ENCODE measurements at places on chromosomes 5 and 9.

DNA sequence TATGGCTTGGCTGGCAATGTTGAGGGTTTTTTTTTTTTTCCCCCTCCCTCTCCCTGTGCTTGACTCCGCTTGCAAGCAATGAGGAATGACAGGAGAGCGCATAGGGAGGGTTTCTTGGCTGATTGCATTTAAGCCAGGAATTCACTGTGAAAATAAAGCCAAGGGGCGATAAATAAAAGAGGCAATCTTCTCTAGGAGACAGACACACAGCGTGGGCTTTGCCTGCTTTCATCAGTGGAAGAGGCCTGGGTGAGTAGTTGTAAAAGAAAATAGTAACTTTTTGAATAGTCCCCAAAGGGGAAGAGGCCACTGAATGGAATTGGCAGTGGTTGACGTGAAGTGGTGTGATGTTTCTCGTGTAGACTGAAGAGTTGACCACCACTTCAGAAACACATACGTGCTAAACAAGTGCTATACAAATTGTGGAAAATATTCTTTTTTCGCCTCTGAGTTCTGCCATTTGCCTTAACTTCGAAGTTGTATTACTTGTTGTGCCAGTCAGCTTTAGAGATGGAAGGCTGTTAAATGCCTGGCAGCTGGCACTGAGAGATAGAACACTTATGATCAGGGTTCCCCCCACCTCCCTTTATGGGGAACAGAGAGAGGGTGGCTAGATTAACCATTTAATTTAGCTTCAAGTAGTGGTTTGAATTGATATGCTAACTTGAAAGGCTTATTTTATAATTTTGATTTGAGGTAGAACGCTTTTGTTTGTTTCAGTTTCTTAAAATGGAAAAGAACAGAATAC is 3.0 kb downstream of the ZSWIM6 start:
- ATAC-seq = no peak

DNA sequence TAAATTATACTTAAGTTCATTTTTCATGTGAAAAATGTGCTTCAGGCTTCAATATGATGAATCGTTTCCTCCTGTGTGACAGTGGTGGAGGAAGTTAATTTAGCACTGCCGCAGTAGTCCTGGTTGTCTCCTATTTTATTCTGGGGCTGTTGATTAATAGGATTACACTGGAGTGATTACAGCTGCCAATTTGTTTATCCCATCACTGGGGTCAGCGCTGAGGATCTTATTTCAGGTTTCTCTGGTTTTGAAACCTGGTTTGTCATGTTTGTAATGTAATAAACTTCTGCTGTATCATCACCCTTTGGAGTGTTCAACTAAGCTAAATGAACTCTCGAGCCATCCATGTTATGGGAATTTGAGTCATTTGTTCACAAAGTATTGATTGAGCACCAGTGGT is 241.7 kb upstream of the KCNN2 start:
- no peak for ATAC-seq

DNA sequence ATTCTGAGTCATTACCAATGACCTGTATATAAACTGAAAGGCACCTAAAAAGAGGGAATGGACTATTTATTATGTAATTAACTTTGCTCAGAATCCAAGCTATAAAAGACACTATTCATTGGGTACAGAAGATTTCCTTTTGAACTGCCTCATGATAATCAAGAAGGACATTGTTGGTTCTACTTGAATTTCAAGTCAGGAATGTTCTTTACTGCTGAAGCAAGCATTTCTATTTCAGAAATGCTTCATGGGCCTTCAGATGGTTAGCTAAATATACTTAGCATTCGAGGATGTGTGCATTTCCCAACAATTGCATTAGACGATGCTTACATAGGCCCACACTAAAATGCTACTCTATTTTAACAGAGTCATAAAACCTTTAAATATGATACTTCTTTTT is 658.2 kb upstream of the DMAC1 start:
- no peak for ATAC-seq

GRCh38 chr9:36092509-36093215 is 43.9 kb upstream of the GLIPR2 start:
- ATAC-seq = no peak

DNA sequence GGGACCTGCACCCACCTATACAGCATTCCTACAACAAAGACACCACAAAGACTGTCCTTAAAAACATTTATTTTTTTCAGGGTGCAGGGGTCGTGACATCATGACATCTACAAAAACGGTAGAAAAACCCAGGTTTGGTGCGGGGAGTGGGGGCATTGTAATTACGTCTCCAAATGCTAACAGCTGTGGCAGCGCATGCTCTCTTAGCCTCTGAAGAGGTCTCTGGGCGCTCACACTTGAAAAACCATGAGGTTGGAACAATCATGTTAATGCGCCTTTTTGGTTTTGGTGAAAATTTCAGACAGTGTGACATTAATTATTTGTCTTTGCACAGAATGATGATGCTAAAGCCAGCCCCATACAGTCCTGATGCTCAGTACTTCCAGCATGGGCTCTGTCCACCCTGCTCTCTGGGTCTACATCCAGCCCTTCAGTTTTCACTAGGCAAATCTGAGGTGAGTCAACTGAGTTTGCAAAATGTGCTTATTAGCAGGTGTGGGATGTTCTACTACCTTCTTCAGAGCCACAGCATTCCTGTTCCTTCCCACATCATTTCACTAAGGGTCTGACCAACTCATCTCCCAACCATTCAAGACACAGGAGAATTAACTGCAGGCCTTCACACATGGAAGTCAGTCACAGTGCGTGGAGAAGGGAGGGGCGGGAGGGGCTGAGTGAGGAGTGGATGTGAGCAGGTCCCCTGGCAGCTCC is 14.1 kb downstream of the ALDH1B1 start:
- ATAC-seq = no peak

DNA sequence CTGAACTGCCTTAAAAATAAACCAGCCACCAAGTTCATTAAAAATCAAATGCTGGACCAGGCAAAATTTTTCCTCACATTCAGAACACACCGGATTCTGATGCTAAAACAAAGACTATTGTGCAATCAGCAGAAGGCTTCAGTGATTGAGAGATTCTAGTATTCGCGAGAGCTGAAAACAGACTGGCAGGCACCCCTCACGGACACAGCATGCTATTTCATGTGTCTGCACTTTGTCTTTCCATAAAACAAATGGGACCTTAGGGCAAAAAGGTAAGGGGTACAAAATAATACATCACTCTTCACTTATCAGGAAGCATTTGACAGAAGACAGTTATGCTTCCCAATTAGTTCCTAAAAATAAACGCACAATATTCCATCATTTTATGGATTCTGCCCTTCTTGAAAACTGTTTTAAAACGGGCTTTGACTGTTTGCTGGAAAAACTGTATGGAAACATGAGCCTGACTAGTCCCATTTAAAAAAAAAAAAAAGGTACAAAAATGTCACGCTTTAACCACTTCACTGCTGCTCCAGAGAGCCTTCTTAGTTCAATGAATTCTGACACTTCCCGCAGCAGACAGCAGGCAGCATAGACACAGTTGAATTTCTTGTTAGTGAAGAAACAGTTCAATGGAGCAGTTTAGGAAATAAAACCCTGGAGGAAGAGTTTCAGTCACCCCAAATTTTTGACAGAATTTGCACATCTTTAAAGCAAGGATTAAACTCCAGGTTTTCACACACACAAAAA is 99.2 kb downstream of the MED27 start:
- ATAC-seq = no peak

DNA sequence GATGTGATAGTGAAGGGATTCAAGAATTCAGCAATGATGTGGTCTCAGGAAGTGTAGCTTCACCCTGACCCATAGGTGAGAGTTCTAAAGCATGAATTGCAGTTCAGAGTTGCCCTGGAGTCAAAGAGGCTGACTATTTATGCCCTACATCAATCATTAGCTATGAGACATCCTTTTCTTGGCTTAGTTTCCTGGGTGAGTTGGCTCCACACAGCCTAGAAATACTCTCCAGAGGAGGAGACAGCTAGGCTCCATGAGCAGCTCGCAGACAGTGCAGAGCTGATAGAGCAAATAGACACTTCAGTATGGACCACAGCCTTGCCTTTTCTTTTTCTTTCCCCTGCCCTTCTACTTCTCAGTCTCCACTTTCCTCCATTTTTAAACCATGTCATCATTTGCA is 1651.8 kb downstream of the MAT2B start:
- peak; percentile 31 for ATAC-seq

DNA sequence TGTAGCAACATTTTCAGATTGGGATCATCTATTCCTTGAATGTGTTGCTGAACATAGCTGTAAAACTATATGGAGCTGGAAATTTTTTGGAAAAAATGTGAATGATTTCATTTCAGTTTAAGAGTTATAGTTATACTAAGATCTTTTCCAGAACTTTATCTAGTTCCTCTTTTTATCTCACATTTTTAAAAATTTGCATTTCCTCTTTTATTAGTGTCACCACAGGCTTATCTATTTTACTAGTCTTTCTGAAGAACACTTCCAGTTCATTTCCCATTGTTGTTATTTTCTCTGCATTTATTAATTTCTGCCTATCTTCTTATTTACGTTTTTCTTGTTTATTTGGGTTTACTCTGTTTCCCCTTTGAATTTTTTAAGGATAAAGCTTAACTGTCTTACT is 46.0 kb upstream of the FSTL4 start:
- no peak for ATAC-seq

DNA sequence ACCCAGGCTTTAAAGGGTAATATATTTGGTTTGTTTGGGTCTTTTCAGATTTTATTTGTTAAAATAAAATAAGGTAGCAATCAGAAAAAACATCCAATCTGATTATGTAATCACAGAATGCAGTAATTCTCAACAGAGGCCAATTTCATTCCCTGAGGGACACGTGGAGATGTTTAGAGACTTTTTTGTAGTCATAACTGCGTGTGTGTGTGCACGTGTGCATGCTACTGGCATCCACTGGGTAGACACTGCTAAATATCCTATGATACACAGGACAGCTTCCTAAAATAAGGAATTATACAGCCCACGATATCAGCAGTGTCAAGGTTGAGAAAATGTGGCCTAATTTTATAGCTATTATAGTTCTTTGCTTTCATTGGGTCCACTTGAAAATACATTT is 180.8 kb upstream of the KLF9 start:
- ATAC-seq = no peak

DNA sequence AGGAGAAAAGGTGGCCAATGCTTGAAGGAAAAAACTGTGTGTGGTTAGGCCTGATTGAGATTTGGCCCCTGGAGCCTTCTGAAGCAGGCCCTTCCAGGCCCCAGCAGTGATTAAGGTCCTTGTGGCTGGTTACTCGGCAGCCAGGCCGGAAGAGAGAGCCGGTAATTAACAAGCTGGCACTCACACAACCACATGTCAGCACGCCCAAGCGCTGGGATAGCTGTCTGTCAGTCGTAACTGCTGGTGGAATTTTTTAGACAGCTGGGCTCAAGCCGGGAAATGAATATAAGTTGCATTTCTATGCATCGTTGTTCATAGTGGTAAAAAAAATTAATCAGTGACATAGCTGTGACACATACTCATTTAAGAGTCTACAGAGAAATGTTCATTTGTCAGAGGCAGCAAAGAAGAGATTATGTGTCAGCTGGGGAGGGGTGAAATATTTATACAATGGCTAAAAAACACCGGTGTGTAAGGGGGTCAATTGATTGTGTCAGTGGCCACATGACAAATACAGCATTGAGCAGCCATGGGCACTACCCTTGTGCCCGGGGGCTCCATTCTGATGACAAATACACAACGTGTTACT is 13.7 kb upstream of the ARAP3 start:
- peak; percentile 56 for ATAC-seq

- no peak for ATAC-seq
Measured at GRCh38 chr5:96151891-96152290, 190.2 kb upstream of the ELL2 start.

- ATAC-seq = no peak
Measured at GRCh38 chr9:14027116-14027800, 286.7 kb downstream of the NFIB start.

DNA sequence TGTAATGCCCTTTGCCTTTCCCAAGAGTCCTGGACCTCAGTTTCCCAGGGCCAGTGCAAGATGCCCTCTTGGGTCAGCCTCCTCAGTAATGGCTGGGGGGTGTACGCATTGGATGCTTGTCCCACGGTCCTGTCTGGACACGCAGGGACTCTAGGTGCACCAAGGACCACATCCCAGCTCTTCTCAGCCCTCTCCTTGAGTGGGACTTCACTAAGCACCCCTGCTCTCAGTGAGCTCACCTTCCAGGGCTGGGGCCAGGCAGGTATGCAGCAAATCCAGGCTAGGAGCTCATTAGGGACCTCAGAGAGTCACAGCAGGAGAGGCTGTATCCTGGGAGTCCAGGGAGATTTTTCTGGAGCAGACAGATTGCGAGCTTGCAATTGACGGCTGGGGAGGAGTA is 59.8 kb downstream of the MACROH2A1 start:
- no peak for ATAC-seq

DNA sequence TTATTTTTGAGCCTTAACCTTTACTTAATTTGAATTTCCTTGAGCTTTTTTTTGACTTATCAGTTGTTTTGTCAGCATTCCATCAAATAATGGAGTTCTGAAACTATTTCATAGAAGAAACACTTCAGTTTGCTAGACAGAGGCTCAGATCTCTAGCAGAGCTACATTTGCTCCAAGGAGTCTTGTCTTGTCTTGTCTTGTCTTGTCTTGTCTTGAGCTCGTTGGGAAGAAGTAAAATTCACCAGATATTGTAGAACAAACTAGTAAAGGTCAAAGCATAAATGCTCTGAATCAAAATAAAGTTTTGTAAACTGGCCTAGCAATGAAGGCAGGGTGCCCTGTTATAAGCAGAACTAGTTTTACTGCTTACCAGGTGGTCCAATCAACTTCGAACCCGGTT is 33.5 kb downstream of the RAB24 start:
- no peak for ATAC-seq

- no peak for ATAC-seq
Measured at GRCh38 chr9:35628389-35628991, 10.3 kb upstream of the CD72 start.

GRCh38 chr9:124696101-124696500 is 75.0 kb downstream of the NR6A1 start:
- ATAC-seq = no peak

DNA sequence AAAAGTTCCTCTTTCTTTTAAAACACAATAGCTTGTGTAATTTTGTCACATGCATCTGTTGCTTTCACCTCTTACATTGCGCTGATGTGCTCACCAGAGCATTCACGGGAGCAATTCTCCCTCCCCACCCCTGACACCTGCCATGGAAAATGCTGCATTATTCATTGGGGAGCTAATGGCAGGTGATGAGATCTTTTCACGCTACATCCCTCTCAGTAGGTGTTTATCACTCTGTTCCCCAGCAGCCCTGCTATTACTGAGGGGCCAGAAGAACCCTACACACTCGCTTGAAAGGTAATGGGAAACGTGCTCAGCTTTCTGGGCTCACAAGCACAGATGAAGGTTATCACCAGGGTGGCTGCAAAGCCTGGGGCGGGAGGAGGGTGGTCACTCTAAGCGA is 398.0 kb downstream of the PSAT1 start:
- no peak for ATAC-seq

DNA sequence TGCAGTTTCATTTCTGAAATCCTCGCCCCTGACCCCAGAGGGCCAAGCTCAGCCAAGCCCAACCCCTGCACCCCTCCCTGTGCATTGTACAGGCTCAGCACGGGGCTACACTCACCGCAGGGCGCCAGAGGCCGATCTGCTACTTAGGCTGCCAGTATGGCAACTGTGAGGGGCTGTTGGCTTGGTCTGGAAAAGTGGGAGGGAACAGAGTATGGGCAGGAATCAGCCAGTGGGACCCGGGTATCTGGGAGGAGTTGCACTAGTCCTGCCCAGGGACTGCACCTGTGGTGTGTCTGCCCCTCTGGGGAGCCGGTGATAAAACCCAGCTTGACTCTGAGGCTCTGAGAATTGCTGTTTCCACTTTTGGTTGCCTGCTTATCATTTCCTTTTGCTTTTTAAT is 167.4 kb upstream of the KIF2A start:
- no peak for ATAC-seq

Measured in motor neuron (in vitro differentiated cells).